Cortex of kidney (tissue), 1 donor: ENCODE measurements at places on chromosomes 1 and 21.

- DNase-seq: no peak
Observed at GRCh38 chr1:244241438-244241837, 190.4 kb downstream of the ZBTB18 start.

DNA sequence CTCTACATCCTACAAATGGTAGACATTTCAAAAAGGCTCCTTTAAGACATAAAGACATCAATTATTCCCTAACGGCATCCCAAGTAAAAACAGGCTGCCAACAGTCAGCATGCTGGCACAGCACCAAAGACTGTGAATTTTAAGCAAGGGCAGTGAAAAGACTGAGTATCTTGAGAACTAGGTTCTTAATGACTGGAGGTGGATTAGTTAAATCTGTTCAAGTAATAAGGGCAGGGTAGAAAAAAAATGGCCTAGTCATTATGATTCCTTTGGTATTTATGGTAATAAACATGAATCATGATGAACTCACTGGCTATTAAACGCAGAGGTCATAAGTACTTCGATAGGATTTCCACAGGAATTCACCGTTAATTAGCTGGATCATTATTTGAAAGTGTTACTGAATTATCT, 75.2 kb downstream of the KIFAP3 start:
- no peak for DNase-seq

- no peak for DNase-seq
Observed at GRCh38 chr1:226466296-226466695, 58.4 kb upstream of the PARP1 start.

DNA sequence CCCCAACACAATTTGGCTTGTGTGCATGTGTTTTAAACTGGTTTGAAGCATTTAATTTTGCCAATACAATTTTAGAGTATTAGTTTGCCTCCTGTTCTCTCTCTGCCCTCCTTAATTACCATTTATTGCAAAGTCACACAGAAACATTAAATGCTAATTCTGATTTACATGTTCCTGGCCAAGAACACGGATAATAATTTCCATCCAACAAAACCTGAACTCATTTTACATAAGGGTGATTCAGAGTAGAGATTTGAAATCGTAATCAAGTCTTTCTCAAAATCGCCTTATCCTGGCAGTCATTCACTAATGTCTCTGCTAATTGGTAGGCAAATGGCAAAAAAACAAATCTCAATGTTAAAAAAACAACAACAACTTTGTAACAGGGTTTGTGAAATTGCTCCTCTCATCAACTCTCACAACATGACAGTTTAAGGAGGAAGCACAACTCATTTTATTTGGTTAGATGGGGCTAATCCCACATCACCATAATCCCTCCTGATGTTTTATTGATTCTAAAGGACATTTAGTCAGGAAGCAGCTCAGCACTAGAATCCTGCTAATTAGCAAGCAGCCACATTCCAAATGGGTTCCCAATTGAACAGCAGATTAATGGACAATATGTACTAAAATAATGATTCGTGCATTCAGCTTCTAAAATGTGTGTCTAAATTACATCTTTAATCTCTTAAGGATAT, 55.9 kb downstream of the C1orf87 start:
- no peak for DNase-seq

DNA sequence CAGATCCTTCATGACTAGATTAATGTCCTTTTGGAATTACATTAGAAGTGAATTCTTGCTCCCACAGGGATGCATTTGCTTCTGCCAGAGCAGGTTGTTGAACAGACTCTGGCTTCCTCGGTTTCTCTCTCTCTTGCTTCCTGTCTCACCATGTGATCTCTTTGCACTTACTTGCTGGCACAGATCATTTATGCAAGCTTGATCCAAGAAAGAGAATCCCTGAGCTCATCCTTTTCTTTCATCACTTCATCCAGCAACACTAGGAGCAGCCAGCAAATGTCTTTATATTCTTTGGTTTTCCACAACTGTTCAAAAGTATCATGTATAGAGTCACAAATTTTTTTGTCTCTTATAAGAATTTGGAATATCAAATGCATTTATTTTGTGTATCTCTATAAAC, 313.5 kb downstream of the ZNF326 start:
- no peak for DNase-seq

DNA sequence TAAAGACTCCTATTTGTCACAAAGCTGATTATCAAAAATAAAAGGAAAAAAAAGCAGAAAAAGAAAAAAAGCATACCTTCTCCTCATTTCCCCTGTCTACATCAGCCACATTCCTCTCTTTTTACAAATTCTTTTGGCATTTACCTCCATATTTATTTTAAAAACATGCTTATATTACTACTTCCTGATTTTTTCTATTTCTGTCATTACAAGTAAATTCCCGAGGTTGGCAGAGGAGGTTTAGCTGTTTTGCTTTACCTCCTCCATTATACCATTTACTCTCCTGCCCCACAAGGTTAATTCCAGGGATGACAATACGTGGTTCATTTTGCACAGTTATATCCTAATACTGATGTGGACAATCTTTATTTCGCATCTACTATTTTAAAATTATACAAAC, 26.3 kb upstream of the CD34 start:
- no peak for DNase-seq

GRCh38 chr1:202860744-202861419, 28.1 kb downstream of the RABIF start:
- no peak for DNase-seq
